ENCODE measurements at places on chromosomes 16 and 17.
A peak's percentile ranks its signal among the peaks of the same experiment; 100 is the strongest.

DNA sequence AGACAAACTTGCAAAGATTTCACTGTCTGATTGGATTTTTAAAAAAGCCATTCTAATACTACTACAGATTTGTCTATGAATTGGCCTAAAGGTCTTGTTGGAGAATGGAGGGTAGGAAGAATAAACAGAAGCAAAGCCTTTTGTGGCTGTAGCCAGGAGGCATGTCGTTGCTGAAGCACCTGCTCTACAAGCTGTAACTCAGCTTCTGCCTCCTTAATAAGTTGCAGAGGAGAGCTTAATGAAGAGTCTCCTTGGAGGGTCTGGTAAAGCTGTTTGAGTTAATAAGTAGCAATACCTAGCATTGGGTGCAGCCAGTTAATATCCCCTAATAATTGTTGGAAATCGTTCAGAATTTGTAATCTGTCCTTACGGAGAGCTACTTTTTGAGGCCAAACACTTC, 10.0 kb upstream of the ZNF689 start:
- DNase-seq: no peak

DNA sequence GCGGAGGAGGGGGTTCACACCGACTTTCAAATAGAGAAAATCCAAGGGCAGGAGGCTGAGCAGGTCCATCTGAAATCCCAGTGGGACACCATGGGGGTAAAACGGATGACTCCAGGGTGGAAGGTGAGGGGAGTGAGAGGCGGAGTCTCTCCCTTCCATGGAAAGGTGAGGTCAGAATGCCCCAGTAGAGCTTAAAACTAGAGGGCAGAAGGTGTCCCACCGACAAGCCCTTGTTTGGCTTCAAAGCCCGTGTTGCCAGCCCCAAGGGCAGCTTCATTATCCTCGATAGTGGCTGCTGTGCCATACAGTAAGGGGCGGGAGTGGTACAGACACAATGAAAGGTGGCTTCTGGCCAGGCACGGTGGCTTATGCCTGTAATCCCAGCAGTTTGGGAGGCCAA, 55.7 kb downstream of the CNGB1 start:
- DNase-seq: no peak

- no peak for DNase-seq
Measured at GRCh38 chr16:27230562-27231001, 27.3 kb downstream of the KDM8 start.

GRCh38 chr17:34366010-34366409, 3.0 kb upstream of the CCL1 start:
- DNase-seq: no peak

- DNase-seq: no peak
Measured at GRCh38 chr17:42484304-42484703, 25.6 kb downstream of the ATP6V0A1 start.

GRCh38 chr16:35198223-35199199, 1739.1 kb downstream of the TP53TG3F start:
- DNase-seq: no peak

DNA sequence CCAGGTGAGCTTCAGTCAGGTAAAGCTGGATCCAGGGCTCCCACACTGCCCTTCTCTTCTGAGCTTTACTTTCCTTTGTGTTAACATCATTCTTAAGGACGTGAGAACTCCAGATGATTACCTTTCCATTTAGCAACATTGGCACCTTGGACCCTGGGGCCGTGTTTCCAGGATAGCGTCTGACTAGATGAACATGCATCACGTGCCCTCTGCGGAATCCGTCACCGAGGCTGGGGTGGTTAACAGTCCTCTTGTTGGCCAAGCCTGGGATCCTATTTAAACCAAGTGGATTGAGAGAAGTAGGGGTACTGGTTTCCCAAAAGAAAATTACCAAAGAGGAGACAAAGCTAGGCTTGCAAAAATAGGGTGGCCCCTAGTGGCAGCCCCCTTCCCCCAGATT, 3.9 kb upstream of the LAT start:
- no peak for DNase-seq

DNA sequence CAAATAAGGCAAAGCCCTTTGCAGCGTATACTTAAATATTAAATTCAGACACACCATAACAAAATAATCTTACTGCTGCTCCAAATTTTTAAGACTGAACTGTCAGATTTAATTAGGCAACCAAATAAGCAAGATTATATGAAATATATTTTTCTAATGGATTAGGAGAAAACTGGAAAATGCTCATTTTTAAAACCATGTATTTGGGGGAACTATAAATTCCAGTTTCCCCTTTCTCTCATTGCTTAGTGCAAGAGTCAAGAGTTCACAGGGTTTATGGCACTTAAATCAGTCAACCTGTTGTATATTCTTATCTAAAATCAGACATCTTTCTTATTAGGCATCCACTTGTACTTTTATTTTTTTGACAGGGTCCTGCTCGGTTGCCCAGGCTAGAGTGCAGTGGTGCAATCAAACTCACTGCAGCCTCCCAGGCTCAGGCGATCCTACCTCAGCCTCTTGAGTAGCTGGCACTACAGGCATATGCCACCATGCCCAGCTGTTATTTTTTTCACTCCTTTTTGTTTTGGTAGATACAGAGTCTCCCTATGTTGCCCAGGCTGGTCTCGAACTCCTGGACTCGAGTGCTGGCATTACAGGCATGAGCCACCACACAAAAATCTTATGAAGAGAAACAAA, 2.1 kb upstream of the KANSL1 start:
- no peak for DNase-seq

- no peak for DNase-seq
Measured at GRCh38 chr17:36092230-36092629, 2.3 kb upstream of the CCL3 start.

- no peak for DNase-seq
Measured at GRCh38 chr17:74936470-74936799, 737 bp downstream of the OTOP3 start.

- DNase-seq: no peak
Measured at GRCh38 chr17:68184141-68184571, 63.7 kb upstream of the AMZ2 start.

- DNase-seq: peak; percentile 87
Measured at GRCh38 chr16:4766875-4767628, at the start of gene ZNF500. Gene ZNF500 (minus strand): TSS chr16:4767162. CDS start chr16:4765978, 1,184 bp downstream.

- no peak for DNase-seq
Measured at GRCh38 chr17:62741290-62741689, 66.8 kb downstream of the MARCHF10 start.

DNA sequence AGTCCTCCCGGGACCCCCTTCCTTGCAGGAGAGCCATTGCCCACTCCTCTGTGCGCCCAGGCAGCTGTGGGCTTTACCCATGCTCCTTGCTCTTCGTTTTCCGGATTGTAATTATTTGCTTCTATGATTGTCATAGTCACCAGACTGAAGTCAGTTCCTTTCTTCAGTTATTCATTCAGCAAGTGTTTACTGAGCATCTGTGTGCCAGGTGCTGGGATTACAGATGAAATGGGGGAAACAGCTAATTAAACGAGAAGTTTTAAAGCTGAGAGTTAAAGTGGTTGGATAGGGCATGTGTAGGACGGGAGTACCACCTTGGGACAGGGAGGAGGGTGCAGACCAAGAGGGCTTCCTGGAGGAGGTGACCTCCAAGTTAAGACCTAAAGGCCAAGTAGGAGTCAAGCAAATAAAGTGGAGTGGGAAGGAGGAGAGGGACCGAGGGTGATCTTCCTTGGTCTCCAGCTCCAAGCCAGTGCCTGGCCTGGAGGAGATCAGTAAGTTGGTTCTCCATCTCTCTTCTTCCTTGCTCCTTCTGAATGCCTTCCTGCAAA, 126.6 kb downstream of the OR1D5 start:
- DNase-seq: no peak

DNA sequence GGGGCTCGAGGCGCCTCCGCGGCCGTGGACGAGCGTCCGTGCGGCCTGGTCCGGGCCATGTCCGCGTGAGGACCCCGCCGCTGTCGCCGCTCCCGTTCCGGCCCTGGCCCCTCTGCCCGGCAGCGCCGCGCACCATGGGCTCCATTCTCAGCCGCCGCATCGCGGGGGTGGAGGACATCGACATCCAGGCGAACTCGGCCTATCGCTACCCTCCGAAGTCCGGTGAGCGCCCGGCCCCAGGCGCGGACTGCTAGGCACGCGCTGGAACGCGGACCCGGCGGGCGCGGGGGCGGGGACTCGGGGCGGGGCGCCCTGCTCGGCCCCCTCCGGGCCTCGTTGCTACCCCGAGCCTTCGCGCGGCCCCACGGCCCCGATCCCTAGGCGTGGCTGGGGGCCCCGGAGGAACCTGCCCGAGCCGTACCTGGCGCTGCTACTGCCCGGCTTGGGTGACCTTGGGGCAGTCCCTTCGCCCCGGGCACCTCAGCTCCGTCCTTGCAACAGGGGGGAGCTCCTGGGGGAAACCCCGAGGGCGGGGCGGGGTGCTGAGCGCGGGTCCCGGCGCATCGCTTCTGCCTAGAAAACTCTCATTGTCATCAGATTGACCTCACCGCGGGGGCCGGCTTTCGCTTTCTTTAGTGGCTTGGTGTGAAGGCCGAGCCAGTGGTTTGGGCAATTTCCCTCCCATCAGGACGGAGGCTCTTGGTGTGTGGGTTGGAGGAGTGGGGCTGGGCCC, 367 bp downstream of the MGRN1 start:
- peak; percentile 22 for DNase-seq

GRCh38 chr17:54882950-54883349, 17.7 kb upstream of the TOM1L1 start:
- no peak for DNase-seq

GRCh38 chr16:68487669-68488068, 39.4 kb upstream of the SMPD3 start:
- DNase-seq: no peak

- no peak for DNase-seq
Measured at GRCh38 chr16:67036323-67036741, 7.4 kb downstream of the CBFB start.

DNA sequence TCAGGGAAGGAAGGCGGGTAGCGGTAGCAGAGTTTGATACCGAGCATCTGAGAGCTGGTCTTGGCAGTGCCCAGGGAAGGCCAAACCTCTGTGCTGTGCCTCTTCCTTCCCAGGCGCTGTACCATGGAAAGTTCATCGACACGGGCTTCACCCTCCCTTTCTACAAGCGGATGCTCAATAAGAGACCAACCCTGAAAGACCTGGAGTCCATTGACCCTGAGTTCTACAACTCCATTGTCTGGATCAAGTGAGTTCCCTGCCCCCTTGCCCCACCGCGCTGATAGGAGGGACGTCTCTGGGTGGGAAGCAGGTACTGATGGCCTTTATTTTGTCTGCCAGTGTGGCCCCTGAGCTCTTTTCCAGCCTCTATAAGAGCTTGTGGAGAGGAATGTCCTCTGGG, 15.4 kb upstream of the CLEC18A start:
- DNase-seq: no peak

GRCh38 chr16:27499659-27500055, 50.1 kb downstream of the GTF3C1 start:
- DNase-seq: no peak

DNA sequence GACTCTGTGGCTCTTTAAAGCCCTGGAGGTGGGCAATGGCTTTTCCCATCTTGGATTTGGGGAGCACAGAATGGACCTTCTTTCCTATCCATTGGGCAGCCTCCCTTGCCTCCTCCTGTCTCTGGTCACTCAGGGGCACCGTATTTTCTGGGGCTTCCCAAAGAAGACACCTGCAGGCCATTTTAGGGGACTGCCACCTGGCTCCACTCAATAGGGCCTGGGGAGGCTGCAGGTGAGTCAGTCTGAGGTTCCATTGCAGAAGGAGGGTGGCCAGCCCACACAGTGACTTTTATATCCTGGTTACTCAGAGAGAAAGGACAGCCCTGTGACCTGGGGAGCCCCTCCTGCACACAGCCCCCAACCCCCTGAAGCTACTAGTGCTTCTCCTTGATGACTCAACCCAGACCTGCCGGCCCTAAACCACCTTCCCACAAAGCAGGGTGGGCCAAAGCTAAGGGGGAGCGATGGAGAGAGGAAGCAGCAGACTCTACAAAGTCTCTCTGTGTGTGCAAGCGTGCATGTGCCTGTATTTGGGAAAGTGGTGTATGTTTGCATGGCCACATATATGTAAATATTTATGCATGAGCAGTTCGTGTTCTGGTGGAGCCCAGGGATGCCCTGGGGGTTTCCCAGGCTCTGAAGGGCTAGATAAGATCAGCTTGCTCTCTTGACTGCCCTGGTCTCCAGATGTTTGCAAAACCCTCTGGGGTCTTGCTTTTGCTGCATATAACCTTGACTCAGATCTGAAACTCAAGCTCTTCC, 5.0 kb downstream of the CX3CL1 start:
- peak; percentile 58 for DNase-seq

GRCh38 chr16:1279945-1280589, 24.2 kb downstream of the TPSD1 start:
- no peak for DNase-seq

DNA sequence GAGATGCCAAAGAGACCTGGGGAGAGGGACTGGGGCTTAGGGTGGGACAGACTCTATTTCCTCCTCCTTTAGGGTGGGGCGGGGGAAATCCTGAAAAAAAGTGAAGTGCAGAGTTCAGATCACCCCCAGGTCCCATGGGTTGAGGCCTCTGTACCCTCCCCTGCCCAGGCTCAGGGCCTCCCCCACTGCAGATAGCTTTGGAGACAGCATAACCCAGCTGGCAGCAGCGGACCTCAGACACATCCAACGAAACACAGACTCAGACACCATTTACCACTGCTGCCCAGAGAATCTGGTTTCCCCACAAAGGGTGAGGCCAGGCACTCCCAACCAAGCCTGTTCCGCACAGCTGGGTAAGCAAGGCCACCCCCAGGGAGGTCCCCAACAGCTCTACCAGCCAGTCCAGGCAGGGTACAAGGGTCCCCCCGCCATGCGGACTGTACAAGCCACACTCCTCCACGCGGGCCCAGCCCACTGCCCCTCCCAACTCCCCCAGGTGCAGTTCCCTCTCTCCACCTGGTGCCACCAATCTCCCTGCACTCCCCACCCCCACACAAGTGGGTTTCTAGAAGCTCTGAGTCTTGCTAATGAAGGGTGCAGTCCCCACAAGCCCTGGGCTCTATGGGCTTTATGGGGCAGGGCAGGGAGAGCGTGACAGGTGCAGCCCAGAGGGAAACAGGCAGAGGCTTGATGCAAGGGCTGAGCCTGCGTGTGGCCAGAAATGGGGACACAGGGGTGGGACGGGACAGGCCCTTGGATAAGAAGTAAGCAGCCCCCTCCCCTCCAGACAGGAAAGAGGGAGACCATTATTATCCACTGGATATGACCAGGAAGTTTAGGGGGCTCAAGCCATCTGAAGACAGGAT, 8.9 kb downstream of the RHBDF2 start:
- no peak for DNase-seq

DNA sequence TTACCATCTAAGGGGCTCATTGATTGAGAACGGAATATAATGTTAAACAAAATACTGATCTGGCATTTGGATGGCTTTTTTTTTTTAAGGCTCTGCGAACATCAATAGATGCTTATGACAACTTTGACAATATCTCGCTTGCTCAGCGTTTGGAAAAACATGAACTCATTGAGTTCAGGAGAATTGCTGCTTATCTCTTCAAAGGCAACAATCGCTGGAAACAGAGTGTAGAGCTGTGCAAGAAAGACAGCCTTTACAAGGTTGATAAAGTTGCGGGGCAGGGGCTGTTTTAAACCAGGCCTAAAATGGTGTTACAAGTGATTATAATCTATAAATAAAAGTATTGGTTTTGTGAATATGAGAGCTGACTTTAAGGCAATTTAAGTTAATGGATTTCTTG, 22.3 kb downstream of the PTRH2 start:
- no peak for DNase-seq

GRCh38 chr16:87702325-87702811, 63.4 kb downstream of the KLHDC4 start:
- no peak for DNase-seq

- DNase-seq: peak; percentile 95
Measured at GRCh38 chr17:73798111-73798748, 154.0 kb upstream of the SDK2 start.
